ENCODE measurements at places on chromosomes 6 and 20.

GRCh38 chr20:46955601-46956556, 61.2 kb downstream of the EYA2 start:
- no peak for DNase-seq

DNA sequence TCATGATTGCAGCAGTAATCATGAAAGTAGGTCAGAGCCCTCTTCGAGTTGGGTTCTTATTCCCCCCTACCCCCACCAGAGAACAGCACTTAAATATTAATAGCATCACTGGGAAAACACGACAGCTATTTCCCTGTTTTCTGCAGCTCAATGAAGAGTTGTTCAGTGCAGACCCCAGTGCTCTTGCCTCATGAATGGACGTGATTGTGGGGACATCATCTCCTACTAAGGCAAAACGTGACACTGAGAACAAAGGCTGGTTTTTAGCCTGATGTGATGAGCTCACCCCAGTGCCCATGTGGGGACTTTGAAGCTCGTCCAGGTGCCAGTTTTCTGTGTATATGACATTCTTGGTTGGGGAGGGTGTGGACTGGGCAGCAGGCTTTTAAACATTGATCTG, 105.9 kb downstream of the SLC35F1 start:
- no peak for DNase-seq

DNA sequence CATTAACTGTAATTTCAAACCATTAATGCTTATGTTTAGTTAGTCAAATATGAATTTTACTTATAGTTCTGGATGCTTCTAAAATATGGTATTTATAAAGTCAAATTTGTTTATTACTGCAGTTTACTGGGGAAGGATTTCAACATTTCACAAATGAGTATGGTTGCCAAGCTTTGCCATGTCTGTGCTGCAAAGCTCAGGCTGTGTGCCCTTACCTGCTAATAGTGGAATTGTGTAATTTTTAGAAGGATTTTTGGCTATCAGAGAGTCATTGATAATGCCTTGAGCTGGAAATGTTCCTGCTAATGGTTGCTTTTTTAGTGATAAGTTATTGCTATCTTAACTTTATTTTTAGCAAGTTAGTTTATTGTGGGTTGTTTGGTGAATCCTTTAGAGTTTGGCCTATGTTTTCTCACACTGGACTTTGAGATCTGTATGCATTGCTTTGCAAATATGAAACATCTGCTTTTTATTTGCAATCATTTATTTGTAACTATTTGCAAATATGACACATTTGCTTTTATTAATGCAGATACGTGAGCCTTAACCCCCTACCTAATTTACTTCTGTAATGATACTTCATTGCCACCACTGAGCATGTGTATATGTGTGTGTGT, 105.8 kb downstream of the CD109 start:
- no peak for DNase-seq

DNA sequence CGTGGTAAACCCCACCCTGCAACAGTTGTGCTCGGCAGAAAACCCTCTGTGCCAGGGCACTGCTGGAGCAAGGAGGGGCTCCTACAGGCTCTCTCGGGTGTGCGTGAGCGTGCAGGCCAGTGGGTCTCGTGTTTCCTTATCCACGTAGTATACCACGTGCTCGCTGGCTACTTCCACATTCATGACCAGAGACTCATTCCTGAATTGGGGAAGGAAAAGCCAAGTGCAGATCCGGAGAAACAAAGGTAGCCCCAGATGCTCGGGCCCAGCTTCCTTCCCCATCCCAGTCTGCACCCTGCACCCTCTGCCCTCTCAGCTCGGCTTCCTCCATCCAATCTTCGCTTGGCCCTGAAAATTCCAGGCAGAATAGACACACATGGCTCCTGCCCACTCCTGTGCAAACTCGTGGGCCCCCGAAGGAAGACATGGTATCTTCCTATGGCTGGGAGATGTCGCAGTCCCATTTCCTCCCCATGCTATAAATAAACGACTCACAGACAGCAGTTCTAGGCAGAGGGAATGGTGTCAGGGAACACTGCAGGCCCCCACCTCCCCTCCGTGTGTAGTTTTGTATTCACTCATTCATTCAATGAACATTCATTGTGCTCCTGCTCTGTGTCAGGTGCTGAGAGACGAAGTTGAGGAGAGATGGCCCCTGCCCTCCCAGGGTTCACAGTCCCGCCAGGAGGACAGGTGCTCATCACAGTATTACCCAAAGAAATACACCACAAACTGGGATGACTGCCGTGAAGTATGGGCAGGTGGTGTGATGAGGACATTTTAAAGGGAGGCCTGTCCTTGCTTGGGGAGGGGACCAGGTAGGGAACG, 29.6 kb downstream of the NPEPL1 start:
- DNase-seq, result no peak

GRCh38 chr20:54429364-54429763, 46.0 kb upstream of the DOK5 start:
- DNase-seq, result no peak

- DNase-seq, result no peak
Observed at GRCh38 chr20:21435576-21435975, 38.2 kb upstream of the NKX2-4 start.

DNA sequence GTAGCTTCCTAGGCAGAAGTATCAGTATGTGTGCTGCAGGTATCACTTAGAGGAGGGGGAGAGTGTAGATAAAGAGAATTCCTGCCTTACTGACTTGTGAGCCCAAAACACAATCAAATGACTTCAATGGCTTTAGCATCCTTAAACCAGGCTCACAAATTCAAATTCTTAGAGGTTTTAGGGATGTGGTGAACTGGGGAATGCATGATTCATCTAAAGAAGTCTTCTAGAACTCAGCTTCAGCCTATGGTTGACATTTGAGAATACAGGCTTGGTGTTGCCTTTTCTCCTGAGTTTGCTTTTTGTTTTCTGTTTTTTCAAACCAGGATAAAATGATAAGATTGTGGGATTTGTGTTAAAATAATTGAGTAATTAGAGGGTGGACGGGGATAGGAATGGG, 14.4 kb downstream of the SNRPC start:
- DNase-seq, result no peak

- DNase-seq, result no peak
Observed at GRCh38 chr6:135030056-135030473, 24.6 kb downstream of the HBS1L start.

GRCh38 chr6:43703512-43704429, 16.2 kb upstream of the MRPS18A start:
- DNase-seq, result no peak
